ENCODE measurements at places on chromosomes 2 and 18.

- no peaks in the 10 kb centered on the region for H3K4me1 ChIP-seq
- no peak overlapping the region for H3K4me3 ChIP-seq
- H3K36me3 ChIP-seq = no peaks in the 10 kb centered on the region
- DNase-seq = no peak
- no peaks in the 10 kb centered on the region for H3K27me3 ChIP-seq
Measured at GRCh38 chr2:149132339-149132738, 93.8 kb downstream of the LYPD6B start.

- no peaks in the 10 kb centered on the region for H3K27me3 ChIP-seq
- no peak overlapping the region for H3K27ac ChIP-seq
- H3K36me3 ChIP-seq = peaks cover 6% of the 10 kb centered on the region
- DNase-seq = no peak
Measured at GRCh38 chr2:106159866-106160785, 34.0 kb downstream of the UXS1 start.

GRCh38 chr2:101398116-101398821 lies 11.0 kb upstream of the CREG2 start:
- no peak overlapping the region for H3K4me3 ChIP-seq
- no peaks in the 10 kb centered on the region for H3K36me3 ChIP-seq
- H3K27ac ChIP-seq = no peak overlapping the region
- DNase-seq = no peak

GRCh38 chr2:62344472-62344871 lies 148.6 kb downstream of the B3GNT2 start:
- no peaks in the 10 kb centered on the region for H3K36me3 ChIP-seq
- H3K4me1 ChIP-seq = no peaks in the 10 kb centered on the region
- no peak overlapping the region for H3K27ac ChIP-seq
- no peak overlapping the region for H3K4me3 ChIP-seq
- DNase-seq = no peak

DNA sequence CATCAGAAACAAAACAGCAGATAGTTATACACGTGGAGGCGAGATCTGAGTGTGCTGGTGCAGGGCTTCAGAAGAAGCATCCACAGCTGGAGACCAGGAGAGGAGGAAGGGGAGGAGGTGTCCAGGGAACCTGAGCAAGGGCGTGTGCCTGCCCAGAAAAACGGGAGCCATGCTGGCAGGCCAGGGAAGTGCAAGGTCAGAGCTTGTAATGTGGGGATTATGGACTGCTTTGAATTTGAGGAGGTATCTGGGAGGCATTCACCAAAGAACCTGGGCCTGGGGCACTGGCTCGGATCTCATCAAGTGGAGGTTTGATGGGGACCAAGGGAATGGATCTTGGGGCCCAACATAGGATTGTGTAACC lies 12.6 kb downstream of the PSD4 start:
- no peaks in the 10 kb centered on the region for H3K4me1 ChIP-seq
- no peak overlapping the region for H3K4me3 ChIP-seq
- DNase-seq = peak; percentile 12
- H3K27ac ChIP-seq = no peak overlapping the region

DNA sequence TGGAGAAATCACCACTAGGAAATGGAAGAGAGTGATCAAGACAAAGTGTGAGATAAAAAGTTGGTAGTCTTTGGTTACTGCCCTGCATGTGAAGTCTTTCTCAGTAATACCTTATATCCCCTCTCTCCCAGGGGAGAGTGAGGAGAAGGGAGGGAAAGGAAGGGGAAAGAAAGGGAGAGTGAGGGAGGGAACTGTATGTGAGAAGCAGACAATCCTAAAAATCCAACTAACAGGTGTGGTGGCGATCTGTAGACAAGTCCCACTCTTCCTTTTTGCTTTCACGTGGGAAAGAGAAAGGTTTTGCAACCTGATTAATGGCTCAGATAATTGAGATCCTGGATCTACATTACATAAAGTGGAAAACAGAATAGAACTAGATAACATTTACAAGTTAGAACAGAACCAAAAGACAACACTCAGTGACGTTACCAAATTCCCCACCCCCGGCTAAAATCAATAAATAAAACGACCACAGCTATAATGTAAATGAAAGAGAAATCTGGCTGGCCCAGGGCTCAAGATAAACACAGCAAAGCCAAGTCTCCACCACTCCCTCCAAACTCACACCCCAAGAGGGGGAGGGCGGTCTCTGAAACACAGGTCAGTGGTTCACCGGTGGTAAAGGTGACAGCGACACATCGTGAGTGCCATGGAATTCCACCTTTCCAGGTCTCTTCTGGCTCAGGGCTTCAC lies 10.0 kb upstream of the APCDD1 start:
- no peak for DNase-seq
- H3K27me3 ChIP-seq = no peaks in the 10 kb centered on the region
- no peak overlapping the region for H3K27ac ChIP-seq
- no peaks in the 10 kb centered on the region for H3K4me1 ChIP-seq
- no peaks in the 10 kb centered on the region for H3K36me3 ChIP-seq

GRCh38 chr2:168192839-168193616 lies 54.4 kb downstream of the STK39 start:
- no peaks in the 10 kb centered on the region for H3K27me3 ChIP-seq
- no peak overlapping the region for H3K27ac ChIP-seq
- H3K4me1 ChIP-seq = peaks cover 2% of the 10 kb centered on the region

DNA sequence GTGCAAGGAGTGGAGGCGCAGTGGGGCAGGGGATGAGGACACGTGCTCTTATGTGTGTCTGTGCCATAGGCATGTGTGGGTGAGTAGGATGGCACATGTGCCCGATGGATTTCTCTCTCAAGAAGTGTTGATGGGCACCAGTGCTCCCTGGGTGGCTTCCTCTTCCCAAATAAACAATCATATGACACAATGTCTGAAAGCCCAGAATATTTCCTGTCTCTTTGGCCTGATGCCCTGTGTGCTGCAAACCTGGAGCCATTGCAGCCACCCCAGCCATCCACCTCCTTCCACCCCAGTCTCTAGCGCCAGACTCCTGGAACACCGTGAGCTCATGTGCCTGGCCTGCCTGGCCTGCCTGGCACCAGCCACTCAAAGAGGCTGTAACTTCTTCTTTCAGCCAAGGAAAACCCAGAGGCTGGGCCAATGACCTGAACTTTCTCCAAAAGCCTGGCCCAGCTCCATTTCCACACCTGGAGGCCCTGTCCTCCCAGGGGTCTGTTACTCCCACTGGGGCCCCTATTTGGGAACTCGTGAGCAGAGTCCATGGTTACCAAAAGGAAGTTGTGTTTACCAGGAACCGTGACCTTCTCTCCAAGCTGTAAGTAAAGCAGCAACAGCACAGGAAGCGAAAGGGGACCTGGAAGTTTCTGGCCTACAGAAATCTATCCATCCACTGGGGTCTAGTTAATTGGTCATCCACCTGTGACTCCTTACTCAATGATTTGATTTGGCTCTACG lies 9.5 kb upstream of the ZBTB7C start:
- DNase-seq = no peak
- H3K27me3 ChIP-seq = no peaks in the 10 kb centered on the region
- H3K36me3 ChIP-seq = no peaks in the 10 kb centered on the region
- no peak overlapping the region for H3K4me3 ChIP-seq
- no peaks in the 10 kb centered on the region for H3K4me1 ChIP-seq

GRCh38 chr18:7464245-7464966 lies 102.7 kb upstream of the PTPRM start:
- no peaks in the 10 kb centered on the region for H3K36me3 ChIP-seq
- no peak overlapping the region for H3K4me3 ChIP-seq
- peaks cover 8% of the 10 kb centered on the region for H3K4me1 ChIP-seq

DNA sequence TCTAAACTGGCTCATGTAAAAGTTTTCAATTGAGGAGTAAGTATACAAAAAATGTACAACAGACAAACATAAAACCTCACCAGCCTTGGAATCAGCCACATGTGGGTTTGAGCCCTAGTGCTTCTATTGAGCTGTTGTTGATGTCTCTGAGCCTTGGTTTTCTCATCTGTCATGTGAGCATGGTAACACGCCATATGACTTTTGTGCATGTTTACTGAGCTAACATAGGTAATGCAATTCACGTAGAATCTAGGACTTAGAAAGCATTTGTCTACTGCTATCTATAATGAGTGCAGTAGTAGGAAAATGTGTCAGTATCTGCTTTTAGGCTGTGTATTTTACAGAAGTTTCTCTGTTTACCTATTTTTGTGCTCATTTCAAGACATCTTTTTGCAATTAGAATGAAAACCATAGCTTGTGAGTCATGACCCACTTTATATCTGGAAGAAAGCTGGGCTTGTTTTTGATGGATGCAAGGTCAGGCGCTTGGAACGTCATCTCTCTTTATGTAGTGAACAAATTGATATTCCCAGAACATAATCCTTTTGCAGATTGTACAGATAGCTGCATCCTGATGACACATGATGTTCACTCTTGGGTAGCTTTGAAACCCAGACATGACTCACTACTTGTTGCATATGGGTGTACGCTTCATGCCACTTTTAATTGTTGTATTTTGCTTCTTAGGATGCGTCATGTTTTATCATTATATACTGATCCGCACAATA lies 94.3 kb downstream of the RNF144A start:
- no peak overlapping the region for H3K4me3 ChIP-seq
- H3K4me1 ChIP-seq = no peaks in the 10 kb centered on the region
- H3K27me3 ChIP-seq = no peaks in the 10 kb centered on the region

- DNase-seq = no peak
- no peaks in the 10 kb centered on the region for H3K36me3 ChIP-seq
- H3K4me1 ChIP-seq = no peaks in the 10 kb centered on the region
- no peak overlapping the region for H3K4me3 ChIP-seq
- H3K27ac ChIP-seq = no peak overlapping the region
- H3K27me3 ChIP-seq = no peaks in the 10 kb centered on the region
Measured at GRCh38 chr18:69617888-69618287, 217.2 kb downstream of the DOK6 start.

- no peak overlapping the region for H3K4me3 ChIP-seq
- no peak overlapping the region for H3K27ac ChIP-seq
- no peaks in the 10 kb centered on the region for H3K4me1 ChIP-seq
- DNase-seq = no peak
Measured at GRCh38 chr18:78584459-78585022, 395.1 kb upstream of the SALL3 start.

DNA sequence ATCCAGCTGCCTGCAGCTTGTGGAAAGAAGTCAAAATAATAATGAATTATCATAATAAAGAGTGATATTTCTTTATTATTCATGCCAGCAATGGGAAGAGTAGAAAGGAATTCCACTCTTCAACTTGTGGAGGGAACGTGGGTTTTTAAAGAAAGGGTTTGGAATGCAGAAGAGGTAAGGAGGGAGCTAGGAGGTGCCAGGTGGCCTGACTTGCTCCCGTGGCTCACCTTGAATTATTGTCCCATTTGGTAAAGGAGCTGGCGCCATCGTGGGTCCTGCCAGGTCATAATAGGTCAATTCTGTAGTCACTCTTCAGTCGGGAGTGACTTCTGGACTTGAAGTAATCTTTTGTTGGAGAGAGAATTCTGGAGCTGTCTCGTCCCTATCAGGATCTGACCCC lies 95.2 kb upstream of the BARD1 start:
- H3K27me3 ChIP-seq = no peaks in the 10 kb centered on the region
- no peaks in the 10 kb centered on the region for H3K36me3 ChIP-seq
- H3K27ac ChIP-seq = no peak overlapping the region
- H3K4me1 ChIP-seq = no peaks in the 10 kb centered on the region
- H3K4me3 ChIP-seq = no peak overlapping the region
- DNase-seq = no peak

GRCh38 chr2:46032161-46032813 lies 264.9 kb upstream of the EPAS1 start:
- peak; percentile 82 for DNase-seq
- no peaks in the 10 kb centered on the region for H3K27me3 ChIP-seq
- no peak overlapping the region for H3K4me3 ChIP-seq
- H3K27ac ChIP-seq = peak overlapping the region; percentile 13
- no peaks in the 10 kb centered on the region for H3K4me1 ChIP-seq

DNA sequence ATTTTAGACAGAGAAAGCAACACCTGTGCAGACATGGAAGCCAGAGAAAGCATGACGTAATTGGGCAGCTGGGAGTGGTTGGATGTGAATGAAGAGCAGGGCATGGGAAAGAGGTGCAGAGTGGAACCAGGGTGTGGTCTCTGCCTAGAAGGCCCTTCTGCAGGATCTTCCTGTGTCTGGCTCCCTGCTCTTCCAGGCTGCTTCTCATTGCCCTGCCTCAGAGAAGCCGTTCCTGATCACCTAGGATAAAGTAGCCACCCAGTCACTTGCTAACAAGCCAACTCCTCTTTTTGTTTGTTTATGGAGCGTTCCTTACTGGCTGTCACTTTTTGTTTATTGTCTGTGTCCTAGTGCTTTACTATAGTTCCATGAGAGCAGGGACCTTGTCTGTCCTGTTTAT lies 28.5 kb downstream of the GALNT1 start:
- peaks cover 2% of the 10 kb centered on the region for H3K4me1 ChIP-seq
- no peak overlapping the region for H3K4me3 ChIP-seq
- H3K36me3 ChIP-seq = no peaks in the 10 kb centered on the region
- no peak for DNase-seq
- H3K27ac ChIP-seq = no peak overlapping the region

GRCh38 chr2:184579226-184579625 lies 19.1 kb upstream of the ZNF804A start:
- DNase-seq = no peak
- no peak overlapping the region for H3K4me3 ChIP-seq
- no peaks in the 10 kb centered on the region for H3K4me1 ChIP-seq
- H3K27ac ChIP-seq = no peak overlapping the region
- H3K27me3 ChIP-seq = no peaks in the 10 kb centered on the region
- no peaks in the 10 kb centered on the region for H3K36me3 ChIP-seq

DNA sequence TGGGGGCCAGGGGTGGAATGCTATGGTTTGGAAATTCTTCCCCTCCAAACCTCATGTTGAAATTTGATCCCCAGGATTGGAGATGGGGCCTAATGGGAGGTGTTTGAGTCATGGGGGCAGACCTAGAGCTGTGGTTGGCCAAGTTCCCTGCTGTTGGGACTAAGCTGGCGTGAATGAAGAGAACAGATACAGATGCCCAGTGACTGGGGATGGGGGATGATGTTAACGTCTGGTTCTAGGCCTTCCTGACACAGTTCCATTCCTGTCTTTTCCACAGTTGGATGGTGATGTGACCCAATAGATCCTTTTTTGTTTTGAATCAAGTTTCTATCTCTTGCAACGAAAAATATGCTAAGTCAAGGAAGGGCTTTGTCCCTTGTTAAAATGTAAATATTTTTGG lies 23.7 kb downstream of the KLHL23 start:
- no peaks in the 10 kb centered on the region for H3K36me3 ChIP-seq
- H3K4me1 ChIP-seq = no peaks in the 10 kb centered on the region
- no peak overlapping the region for H3K27ac ChIP-seq
- no peaks in the 10 kb centered on the region for H3K27me3 ChIP-seq

- no peak for DNase-seq
- no peak overlapping the region for H3K4me3 ChIP-seq
- no peak overlapping the region for H3K27ac ChIP-seq
- no peaks in the 10 kb centered on the region for H3K36me3 ChIP-seq
Measured at GRCh38 chr2:156947261-156947660, 310.2 kb upstream of the GALNT5 start.

DNA sequence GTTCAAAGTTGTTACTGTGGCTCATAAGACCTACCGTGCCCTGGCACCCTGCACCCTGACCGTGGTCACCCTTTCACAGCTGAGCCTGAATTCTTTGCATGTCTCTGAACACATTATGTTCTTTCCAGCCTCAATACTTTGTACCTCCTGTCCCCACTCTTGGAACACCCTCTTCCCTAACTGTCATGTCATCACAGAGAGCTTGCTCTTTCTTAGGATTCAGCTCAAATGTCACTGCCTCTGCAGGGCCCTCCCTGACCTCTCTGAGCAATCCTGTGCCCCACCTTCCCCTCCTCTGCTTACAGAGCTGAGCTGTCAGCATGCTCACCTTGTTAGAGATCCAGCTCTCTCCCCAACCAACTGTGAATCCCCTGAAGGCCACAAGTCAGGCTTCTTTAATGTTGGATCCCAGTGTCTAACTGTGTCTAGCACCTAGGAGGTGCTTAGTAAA lies 15.0 kb downstream of the PRKAG3 start:
- peaks cover 18% of the 10 kb centered on the region for H3K36me3 ChIP-seq
- no peak overlapping the region for H3K4me3 ChIP-seq
- no peaks in the 10 kb centered on the region for H3K4me1 ChIP-seq
